CD4-positive, alpha-beta memory T cell (primary cell): ENCODE measurements at places on chromosomes 2 and 18. TPM values are rescaled to one million over a fixed set of nuclear protein-coding genes. Genes with fewer than 3 reads are reported as not detected.

ACMSD gene
- not detected for polyA plus RNA-seq

CEBPZOS gene
- polyA plus RNA-seq, result 41.3 TPM

DNA sequence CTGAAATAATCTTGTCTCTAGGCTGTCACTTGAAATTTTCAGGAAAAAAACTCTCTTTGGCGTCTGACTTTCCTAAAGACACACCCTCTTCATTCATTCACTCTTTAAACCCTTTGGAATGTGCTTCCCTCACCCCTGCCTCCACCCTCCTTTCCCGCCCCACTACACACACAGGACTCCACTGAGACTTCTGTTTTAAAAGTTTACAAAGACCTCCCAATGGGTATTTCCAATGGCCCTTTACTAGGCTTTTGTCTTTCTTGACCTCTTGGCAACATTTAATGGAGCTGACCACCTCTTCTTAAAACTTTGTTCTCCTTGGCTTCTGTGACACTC, 96.1 kb downstream of the RBMS1 start:
- H3K4me1 ChIP-seq, result peaks cover 94% of the 10 kb centered on the region
- no peak overlapping the region for H3K4me3 ChIP-seq
- no peak for DNase-seq
- no peaks in the 10 kb centered on the region for H3K27me3 ChIP-seq
- H3K36me3 ChIP-seq, result no peaks in the 10 kb centered on the region

MXD1 gene
- 4.7 TPM for polyA plus RNA-seq

DNA sequence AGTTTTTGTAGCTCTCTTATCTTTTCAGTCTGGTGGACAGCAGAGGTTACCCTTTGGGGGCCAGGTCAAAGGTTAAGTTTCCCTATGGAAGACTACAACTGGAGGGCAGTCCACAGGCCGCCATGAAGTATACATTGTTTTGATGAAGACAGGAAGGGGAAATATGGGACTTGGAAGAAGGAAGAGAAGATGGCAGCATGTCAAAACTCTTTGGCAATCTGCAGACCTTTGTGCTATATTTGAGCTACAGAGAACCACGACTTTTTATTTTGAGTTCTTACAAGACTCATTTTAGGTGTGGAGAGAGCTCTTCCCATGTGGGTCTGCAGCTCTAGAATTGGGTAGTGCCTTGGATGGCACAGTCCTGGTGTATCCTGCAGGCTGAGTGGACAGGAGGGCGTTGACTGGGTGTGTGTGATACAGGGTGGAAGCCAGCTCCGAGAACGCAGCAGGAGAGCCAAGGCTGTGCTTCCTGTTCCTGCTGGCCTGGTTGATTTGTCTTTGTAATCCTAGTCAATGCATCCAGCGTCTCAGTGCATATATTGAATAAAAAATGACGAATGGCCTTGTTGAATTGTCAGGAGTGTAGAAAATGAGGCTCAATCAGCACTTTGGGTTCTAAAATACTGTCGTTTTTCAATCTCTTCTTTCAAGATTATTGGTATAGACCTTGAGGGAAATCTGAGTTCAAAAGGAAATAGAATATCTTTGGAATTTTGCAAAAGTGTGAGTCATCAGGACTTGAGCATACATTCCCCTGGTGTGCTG, 11.5 kb downstream of the ITGA6 start:
- H3K4me3 ChIP-seq, result no peak overlapping the region
- peaks cover 99% of the 10 kb centered on the region for H3K4me1 ChIP-seq
- no peaks in the 10 kb centered on the region for H3K36me3 ChIP-seq
- no peaks in the 10 kb centered on the region for H3K27me3 ChIP-seq

- H3K27me3 ChIP-seq, result no peaks in the 10 kb centered on the region
- H3K36me3 ChIP-seq, result no peaks in the 10 kb centered on the region
- no peak overlapping the region for H3K4me3 ChIP-seq
- DNase-seq, result no peak
- no peaks in the 10 kb centered on the region for H3K4me1 ChIP-seq
Measured at GRCh38 chr18:6106091-6106685, 210.9 kb upstream of the TMEM200C start.

LOXHD1 gene
- polyA plus RNA-seq, result not detected

- no peak overlapping the region for H3K4me3 ChIP-seq
- H3K27me3 ChIP-seq, result peaks cover 11% of the 10 kb centered on the region
- no peaks in the 10 kb centered on the region for H3K36me3 ChIP-seq
- no peaks in the 10 kb centered on the region for H3K4me1 ChIP-seq
- no peak for DNase-seq
Measured at GRCh38 chr2:85744741-85745601, 8.8 kb upstream of the ATOH8 start.

DYSF gene
- polyA plus RNA-seq, result not detected

GRCh38 chr2:144518748-144519596, 947 bp downstream of the ZEB2 start:
- peaks cover 41% of the 10 kb centered on the region for H3K27me3 ChIP-seq
- H3K36me3 ChIP-seq, result no peaks in the 10 kb centered on the region
- H3K27ac ChIP-seq, result peak overlapping the region; percentile 33
- H3K4me1 ChIP-seq, result peaks cover 40% of the 10 kb centered on the region
- no peak overlapping the region for H3K4me3 ChIP-seq
- no peak for DNase-seq

DNA sequence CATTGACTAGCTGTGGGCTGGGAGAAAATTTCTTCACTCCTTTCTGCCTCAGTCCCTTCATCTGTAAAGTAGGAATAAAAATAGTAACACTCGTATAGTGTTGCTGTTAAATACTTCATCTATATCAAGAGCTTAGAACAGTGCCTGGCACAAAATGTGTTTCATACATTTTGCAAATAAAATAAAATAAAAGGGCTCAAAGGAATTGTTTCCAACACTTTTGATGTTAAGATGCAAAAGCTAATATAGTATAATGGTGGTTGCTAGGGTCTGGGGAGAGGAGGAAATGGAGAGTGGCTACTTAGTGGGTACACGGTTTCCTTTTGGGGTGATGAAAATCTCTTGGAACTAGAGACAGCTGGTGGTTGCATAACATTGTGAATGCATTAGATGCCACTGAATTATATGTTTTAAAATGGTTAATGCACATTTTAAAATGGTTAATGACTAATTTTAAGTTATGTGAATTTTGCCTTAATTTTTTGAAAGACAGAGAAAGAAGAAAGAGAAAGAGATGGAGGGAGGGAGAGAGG, 542.1 kb upstream of the ID2 start:
- no peaks in the 10 kb centered on the region for H3K27me3 ChIP-seq
- no peak overlapping the region for H3K27ac ChIP-seq
- DNase-seq, result no peak
- no peak overlapping the region for H3K4me3 ChIP-seq
- no peaks in the 10 kb centered on the region for H3K36me3 ChIP-seq

SUPT7L gene
- 22.7 TPM for polyA plus RNA-seq

GRCh38 chr18:35371412-35372195, 5.5 kb downstream of the ZNF396 start:
- no peaks in the 10 kb centered on the region for H3K27me3 ChIP-seq
- H3K27ac ChIP-seq, result no peak overlapping the region
- H3K36me3 ChIP-seq, result no peaks in the 10 kb centered on the region
- DNase-seq, result no peak

DNA sequence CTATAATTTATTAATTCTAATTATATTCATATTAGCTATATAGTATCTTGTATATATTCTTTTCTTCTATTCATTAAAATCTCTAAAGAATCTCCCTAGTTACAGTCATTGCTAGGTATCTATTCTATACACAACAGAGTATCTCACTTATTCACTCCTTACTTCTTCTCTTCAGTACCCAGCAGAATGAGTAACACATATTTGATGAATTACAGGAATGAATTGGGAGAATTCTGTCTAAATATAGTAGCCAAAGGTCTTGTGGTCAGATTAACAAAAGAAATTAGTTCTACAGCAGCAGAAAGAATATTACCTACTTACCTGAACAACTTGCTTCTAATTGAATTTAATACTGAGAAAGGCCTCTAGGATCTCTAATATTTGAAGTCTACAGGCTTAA, 758.0 kb upstream of the ZEB2 start:
- no peaks in the 10 kb centered on the region for H3K27me3 ChIP-seq
- H3K4me3 ChIP-seq, result no peak overlapping the region
- no peak overlapping the region for H3K27ac ChIP-seq
- no peaks in the 10 kb centered on the region for H3K36me3 ChIP-seq
- H3K4me1 ChIP-seq, result no peaks in the 10 kb centered on the region

FAM110C gene
- polyA plus RNA-seq, result 0.26 TPM

- no peaks in the 10 kb centered on the region for H3K36me3 ChIP-seq
- no peak overlapping the region for H3K4me3 ChIP-seq
- H3K27me3 ChIP-seq, result no peaks in the 10 kb centered on the region
- no peak for DNase-seq
- H3K4me1 ChIP-seq, result no peaks in the 10 kb centered on the region
Measured at GRCh38 chr2:215418064-215418963, 17.6 kb downstream of the FN1 start.

- peaks cover 7% of the 10 kb centered on the region for H3K4me1 ChIP-seq
- H3K27me3 ChIP-seq, result no peaks in the 10 kb centered on the region
- H3K36me3 ChIP-seq, result no peaks in the 10 kb centered on the region
- H3K27ac ChIP-seq, result no peak overlapping the region
- H3K4me3 ChIP-seq, result no peak overlapping the region
Measured at GRCh38 chr18:26255695-26256622, 29.7 kb downstream of the TAF4B start.

DNA sequence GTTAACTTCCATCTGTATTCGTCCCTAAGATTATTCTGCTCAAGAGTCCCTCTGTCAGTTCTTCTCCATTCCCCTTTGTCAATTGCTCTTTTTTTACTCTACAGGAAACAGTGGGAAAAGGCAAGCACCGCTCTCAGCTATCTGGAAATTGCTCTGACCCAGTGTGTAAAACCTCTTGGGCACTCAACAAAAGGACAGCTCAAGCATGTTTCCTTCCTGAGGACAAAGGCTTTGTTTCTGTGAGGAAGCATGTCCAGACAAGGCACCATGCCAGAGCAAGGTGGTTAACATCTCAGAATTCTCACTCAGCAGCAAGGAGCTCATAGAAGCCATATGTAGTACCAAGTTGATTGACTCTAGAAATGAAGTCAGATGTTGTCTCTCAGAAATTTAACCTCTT, 735.6 kb downstream of the TSN start:
- no peak overlapping the region for H3K4me3 ChIP-seq
- no peak for DNase-seq
- H3K27ac ChIP-seq, result no peak overlapping the region
- no peaks in the 10 kb centered on the region for H3K27me3 ChIP-seq
- no peaks in the 10 kb centered on the region for H3K4me1 ChIP-seq
- H3K36me3 ChIP-seq, result no peaks in the 10 kb centered on the region

STARD6 gene
- not detected for polyA plus RNA-seq

VWA3B gene
- polyA plus RNA-seq, result not detected

GRCh38 chr2:128284841-128285240, 33.8 kb downstream of the HS6ST1 start:
- H3K27me3 ChIP-seq, result no peaks in the 10 kb centered on the region
- H3K36me3 ChIP-seq, result no peaks in the 10 kb centered on the region
- no peak overlapping the region for H3K27ac ChIP-seq
- H3K4me1 ChIP-seq, result no peaks in the 10 kb centered on the region

DNA sequence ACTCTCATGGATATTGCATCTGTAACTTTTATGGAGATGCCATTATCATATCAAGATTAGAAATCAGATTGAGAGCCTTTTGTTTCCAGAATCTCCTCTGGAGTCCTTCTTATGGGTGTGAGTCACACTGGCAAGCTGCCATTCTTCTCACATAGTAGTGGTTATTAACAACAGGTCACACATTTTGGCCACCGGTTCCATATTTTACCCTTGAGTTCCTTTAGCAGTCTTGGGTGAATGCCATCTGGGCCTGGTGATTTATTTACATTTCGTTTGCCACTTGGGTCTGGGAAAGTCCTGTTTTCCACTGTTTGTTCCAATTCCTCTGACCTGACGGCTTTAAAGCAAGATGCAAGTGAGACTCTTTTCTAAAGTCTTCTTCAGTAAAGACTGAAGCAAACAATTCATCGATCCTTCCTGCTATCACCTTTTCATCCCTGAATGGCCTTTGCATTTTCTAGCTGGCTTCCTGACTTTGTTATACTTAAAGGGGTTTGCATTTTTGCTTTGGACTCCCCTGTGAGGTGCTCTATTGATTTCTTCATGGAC, 80.5 kb upstream of the CAVIN2 start:
- DNase-seq, result no peak
- no peak overlapping the region for H3K27ac ChIP-seq
- no peaks in the 10 kb centered on the region for H3K27me3 ChIP-seq
- no peak overlapping the region for H3K4me3 ChIP-seq
- no peaks in the 10 kb centered on the region for H3K4me1 ChIP-seq
- no peaks in the 10 kb centered on the region for H3K36me3 ChIP-seq

- no peak overlapping the region for H3K4me3 ChIP-seq
- H3K36me3 ChIP-seq, result peaks cover 28% of the 10 kb centered on the region
- no peaks in the 10 kb centered on the region for H3K27me3 ChIP-seq
- DNase-seq, result no peak
Measured at GRCh38 chr2:101852824-101853223, 138.9 kb upstream of the IL1R2 start.

ALKAL2 gene
- polyA plus RNA-seq, result not detected

- no peaks in the 10 kb centered on the region for H3K36me3 ChIP-seq
- no peak overlapping the region for H3K4me3 ChIP-seq
- H3K27me3 ChIP-seq, result no peaks in the 10 kb centered on the region
- H3K4me1 ChIP-seq, result no peaks in the 10 kb centered on the region
Measured at GRCh38 chr2:66228128-66228547, 206.8 kb upstream of the MEIS1 start.

DNA sequence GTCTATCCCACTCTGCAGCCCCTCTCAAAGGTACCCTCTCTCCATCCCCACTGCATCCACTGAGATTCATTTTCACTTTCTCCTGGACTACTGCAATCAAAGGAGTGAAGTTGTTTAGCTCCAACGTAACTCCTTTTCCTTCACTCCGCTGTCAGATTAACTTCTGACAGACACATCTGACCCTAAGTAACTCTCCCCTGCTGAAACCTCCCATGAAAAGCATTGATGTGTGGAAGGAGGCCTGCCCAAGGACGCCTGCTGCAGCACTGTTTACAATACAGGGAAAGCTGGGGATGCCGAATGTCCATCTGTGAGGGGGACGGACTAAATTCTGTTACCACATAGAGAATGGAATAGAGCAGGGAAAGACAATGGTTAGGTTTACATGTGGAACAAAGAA, 114.8 kb downstream of the TMEM163 start:
- no peaks in the 10 kb centered on the region for H3K36me3 ChIP-seq
- H3K27ac ChIP-seq, result no peak overlapping the region
- H3K4me3 ChIP-seq, result no peak overlapping the region
- DNase-seq, result no peak
- H3K27me3 ChIP-seq, result peaks cover 3% of the 10 kb centered on the region

CBLN2 gene
- not detected for polyA plus RNA-seq

GRCh38 chr2:185006481-185006880, 408.2 kb downstream of the ZNF804A start:
- DNase-seq, result no peak
- H3K27ac ChIP-seq, result no peak overlapping the region

GRCh38 chr2:196712867-196713266, 73.4 kb downstream of the CCDC150 start:
- H3K36me3 ChIP-seq, result no peaks in the 10 kb centered on the region
- no peak for DNase-seq
- H3K4me1 ChIP-seq, result no peaks in the 10 kb centered on the region
- no peak overlapping the region for H3K4me3 ChIP-seq

GRCh38 chr2:190468814-190469569, 60.8 kb downstream of the MFSD6 start:
- H3K4me1 ChIP-seq, result peaks cover 52% of the 10 kb centered on the region
- no peaks in the 10 kb centered on the region for H3K27me3 ChIP-seq
- H3K27ac ChIP-seq, result no peak overlapping the region
- H3K4me3 ChIP-seq, result no peak overlapping the region
- no peak for DNase-seq

RAB6C gene
- not detected for polyA plus RNA-seq

- DNase-seq, result no peak
- H3K4me1 ChIP-seq, result no peaks in the 10 kb centered on the region
- no peak overlapping the region for H3K4me3 ChIP-seq
Measured at GRCh38 chr2:185433824-185434223, 304.8 kb upstream of the FSIP2 start.

- H3K4me1 ChIP-seq, result peaks cover 4% of the 10 kb centered on the region
- H3K4me3 ChIP-seq, result no peak overlapping the region
- H3K36me3 ChIP-seq, result no peaks in the 10 kb centered on the region
- no peaks in the 10 kb centered on the region for H3K27me3 ChIP-seq
Measured at GRCh38 chr2:43605851-43606250, 10.0 kb upstream of the THADA start.

GREB1 gene
- polyA plus RNA-seq, result not detected
